Ecto neural progenitor cell (in vitro differentiated cells): ENCODE measurements at places on chromosomes 5 and 9.

DNA sequence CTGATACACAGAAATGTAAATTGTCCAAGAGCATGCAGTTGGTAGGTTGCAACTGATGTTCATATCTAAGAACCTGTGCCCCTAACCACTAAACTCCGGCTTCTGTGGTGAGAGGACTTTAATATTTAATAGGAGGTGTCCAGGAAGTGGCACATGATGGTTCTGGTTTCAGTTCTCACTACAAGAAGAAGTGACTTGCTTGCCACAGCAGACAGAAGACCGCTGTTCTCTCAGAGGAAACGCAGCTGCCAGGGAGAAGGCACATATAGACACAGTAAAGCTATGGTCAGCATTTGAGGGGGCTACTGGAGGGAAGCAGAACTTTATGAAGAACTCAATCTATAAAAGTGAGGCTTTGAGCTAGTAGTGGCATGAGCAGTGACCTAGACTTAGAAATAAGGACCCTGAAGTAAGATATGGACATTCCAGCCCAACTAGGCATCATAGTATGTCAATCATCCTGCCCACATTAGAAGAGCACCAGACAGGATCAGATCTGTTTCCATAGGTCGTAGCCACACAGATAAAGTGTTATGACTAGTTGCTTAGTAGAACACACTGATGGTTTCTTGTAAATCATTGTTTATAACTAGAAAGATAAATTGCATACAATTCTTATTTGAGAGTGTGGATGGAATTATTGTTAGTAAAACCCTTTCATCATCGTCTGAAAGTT, 36.4 kb upstream of the DAB2 start:
- DNase-seq: no peak

GRCh38 chr5:65356274-65356673, 125.4 kb downstream of the ADAMTS6 start:
- no peak for DNase-seq

- no peak for DNase-seq
These were observed 240.7 kb upstream of the DAPK1 start for GRCh38 chr9:87256973-87257372.

- no peak for DNase-seq
These were observed 552.2 kb downstream of the ZNF608 start for GRCh38 chr5:124194282-124194681.

DNA sequence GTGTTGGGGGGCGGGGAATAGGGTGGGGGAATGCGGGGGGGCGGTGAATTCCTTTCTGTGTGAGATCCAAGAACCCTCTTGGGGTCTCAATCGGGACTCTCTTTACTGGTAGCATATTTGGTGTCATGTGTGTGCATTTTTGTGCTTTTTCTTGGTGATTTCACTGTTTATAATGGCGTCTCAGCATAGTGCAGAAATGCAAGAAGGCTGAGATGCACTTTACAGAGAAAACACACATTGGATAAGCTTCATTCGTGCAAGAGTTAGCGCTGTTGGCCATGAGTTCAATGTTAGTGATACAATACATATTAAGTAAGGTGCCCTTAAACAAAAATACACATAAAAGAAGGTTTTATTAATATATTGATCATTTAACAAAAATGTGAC, 771 bp upstream of the ENTPD8 start:
- DNase-seq: no peak

DNA sequence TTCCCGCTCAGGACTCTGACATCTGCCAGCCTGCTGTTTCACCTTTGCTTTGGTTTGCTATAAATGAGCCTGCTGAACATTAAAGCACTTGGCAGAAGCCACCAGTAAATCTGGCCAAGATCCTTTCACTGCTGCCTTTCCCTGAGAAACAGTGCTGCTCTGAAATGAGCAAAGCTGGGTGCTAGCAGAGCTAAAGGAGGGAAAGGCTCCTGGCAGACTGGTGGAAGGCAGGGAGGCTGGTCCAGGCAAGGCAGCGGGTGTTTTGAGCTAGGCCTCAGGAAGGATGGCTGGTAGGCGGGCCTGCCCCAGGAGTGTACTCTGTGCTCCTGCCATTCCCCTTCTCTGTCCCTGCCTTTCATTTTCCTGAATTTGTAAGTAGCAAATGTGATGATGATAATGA, 52.5 kb upstream of the PTGS1 start:
- DNase-seq: no peak

- DNase-seq: no peak
These were observed 21.7 kb upstream of the TENT2 start for GRCh38 chr5:79590396-79590999.

DNA sequence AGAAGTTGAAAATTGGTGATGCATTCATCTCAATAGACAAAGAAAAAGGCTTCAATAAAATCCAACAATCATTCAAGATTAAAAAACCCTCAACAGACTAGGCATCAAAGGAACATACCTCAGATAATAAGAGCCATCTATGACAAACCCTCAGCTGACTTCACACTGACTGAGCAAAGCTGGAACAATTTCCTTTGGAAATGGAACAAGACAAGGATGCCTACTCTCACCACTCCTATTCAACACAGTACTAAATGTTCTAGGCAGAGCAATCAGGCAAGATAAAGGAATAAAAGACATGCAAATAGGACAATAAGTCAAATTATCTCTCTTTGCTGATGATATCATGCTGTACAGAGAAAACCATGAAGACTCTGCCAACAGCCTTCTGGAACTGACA, 1188.1 kb downstream of the DTWD2 start:
- no peak for DNase-seq

- no peak for DNase-seq
These were observed 123.9 kb downstream of the GHR start for GRCh38 chr5:42547141-42547540.

DNA sequence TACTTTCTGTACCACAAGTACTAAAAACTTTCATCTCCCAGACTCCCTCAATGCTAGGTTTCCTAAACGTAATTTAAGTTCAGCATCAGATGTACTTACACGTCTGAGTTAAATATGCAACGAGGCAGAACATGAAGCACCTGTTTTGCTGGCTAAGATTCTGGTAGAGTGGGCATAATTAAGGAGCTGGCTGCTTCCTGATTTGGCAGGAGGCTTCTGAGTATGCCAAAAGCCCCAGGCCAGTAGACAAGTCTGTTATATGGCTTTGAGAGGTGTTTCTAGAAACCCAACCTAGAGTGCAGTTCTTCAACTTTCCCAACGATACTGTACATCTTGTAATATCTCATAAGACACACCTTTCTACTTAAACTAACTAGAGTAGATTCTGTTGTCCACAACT, 13.6 kb downstream of the TICAM2 start:
- DNase-seq: no peak

GRCh38 chr9:127575875-127576778, 36.0 kb upstream of the STXBP1 start:
- no peak for DNase-seq

GRCh38 chr9:127113191-127113972, 9.1 kb downstream of the ANGPTL2 start:
- DNase-seq: no peak

- DNase-seq: no peak
These were observed 2.7 kb upstream of the IL12B start for GRCh38 chr5:159332800-159333544.
